ENCODE measurements at places on chromosomes 13 and 19.

GRCh38 chr19:45451131-45451849 is 16.5 kb upstream of the FOSB start:
- H3K4me3 ChIP-seq, result peak overlapping the region; percentile 60
- peak overlapping the region; percentile 93 for H3K27ac ChIP-seq
- H3K36me3 ChIP-seq, result no peaks in the 10 kb centered on the region
- peaks cover 29% of the 10 kb centered on the region for H3K4me1 ChIP-seq
- H3K27me3 ChIP-seq, result no peaks in the 10 kb centered on the region

GRCh38 chr19:49106648-49107135 is 7.5 kb upstream of the LIN7B start:
- DNase-seq, result peak; percentile 56
- H3K4me1 ChIP-seq, result no peaks in the 10 kb centered on the region
- H3K27me3 ChIP-seq, result no peaks in the 10 kb centered on the region

DNA sequence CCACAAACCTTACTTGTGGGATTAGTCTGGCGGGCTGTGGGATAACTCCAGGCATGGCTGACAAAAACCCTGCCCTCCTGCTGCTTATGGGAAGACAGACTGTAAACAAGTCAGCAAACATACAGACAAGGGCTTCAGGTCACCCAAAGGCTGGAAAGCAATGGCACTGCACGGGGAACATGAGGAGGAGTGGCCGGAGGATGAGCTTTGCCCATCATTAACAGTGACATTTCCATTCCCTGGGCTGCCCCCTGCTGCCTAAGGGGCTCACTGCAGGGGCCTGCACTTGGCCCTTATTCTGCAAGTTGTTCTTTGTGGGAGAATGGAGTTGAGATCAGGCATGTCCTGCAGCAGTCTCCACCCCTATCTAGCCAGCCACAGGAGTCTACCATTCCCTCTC is 91.3 kb downstream of the UQCRFS1 start:
- no peaks in the 10 kb centered on the region for H3K27me3 ChIP-seq
- DNase-seq, result no peak
- H3K36me3 ChIP-seq, result no peaks in the 10 kb centered on the region
- H3K4me3 ChIP-seq, result no peak overlapping the region

GRCh38 chr13:98172590-98173422 is 4.3 kb downstream of the RNF113B start:
- H3K36me3 ChIP-seq, result no peaks in the 10 kb centered on the region
- no peaks in the 10 kb centered on the region for H3K27me3 ChIP-seq
- no peak overlapping the region for H3K4me3 ChIP-seq
- no peak for DNase-seq
- peaks cover 54% of the 10 kb centered on the region for H3K4me1 ChIP-seq

DNA sequence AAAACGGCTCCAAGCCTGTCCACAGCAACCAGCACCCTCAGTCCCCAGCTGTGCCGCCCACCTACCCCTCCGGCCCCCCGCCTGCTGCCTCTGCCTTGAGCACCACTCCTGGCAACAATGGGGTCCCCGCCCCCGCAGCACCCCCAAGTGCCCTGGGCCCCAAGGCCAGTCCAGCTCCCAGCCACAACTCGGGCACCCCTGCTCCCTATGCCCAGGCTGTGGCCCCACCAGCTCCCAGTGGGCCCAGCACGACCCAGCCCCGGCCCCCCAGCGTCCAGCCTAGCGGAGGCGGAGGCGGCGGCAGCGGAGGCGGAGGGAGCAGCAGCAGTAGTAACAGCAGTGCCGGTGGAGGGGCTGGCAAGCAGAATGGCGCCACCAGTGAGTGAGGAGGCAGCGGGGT is 10.6 kb downstream of the CNOT3 start:
- H3K4me1 ChIP-seq, result no peaks in the 10 kb centered on the region
- H3K27me3 ChIP-seq, result no peaks in the 10 kb centered on the region
- no peak for DNase-seq
- H3K4me3 ChIP-seq, result no peak overlapping the region
- peaks cover 94% of the 10 kb centered on the region for H3K36me3 ChIP-seq

DNA sequence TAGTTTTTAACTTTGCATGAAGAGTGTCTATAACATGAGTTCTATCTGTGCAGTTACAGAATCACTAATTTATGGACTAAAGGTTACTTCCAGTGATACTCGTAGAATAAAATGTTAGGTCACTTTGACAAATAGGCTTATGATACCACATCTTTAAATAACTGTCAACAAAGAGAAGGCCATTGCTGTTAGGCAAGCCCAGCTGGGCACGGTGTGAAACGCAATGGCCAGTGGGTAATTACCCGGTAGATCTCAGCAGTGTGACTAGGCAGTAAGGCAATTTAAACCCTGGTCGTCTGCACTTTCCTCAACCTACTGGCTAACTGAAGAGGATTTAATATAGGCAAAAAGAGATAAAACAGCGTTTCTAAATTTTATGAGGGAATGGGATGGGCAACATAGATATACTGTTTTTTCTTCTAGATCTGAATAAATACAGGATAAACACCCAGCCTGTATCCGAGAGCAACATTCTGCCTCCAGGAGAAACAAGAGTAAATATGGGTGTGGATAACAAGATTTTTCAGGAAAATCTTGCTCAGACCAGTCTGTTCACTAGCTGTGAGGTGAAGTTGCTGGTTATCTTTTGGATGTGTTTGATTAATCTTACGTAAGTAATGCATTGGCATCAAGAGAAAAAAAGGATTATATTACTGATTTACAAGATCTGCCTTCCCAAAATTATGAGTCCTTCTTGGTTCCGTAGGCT is 631.3 kb downstream of the EFNB2 start:
- no peaks in the 10 kb centered on the region for H3K36me3 ChIP-seq
- no peaks in the 10 kb centered on the region for H3K27me3 ChIP-seq
- H3K4me3 ChIP-seq, result no peak overlapping the region
- no peaks in the 10 kb centered on the region for H3K4me1 ChIP-seq

GRCh38 chr19:17268754-17269153 is 1.5 kb downstream of the BABAM1 start:
- no peak for DNase-seq
- H3K27me3 ChIP-seq, result no peaks in the 10 kb centered on the region
- H3K4me1 ChIP-seq, result peaks cover 5% of the 10 kb centered on the region
- peaks cover 19% of the 10 kb centered on the region for H3K36me3 ChIP-seq
- no peak overlapping the region for H3K4me3 ChIP-seq

DNA sequence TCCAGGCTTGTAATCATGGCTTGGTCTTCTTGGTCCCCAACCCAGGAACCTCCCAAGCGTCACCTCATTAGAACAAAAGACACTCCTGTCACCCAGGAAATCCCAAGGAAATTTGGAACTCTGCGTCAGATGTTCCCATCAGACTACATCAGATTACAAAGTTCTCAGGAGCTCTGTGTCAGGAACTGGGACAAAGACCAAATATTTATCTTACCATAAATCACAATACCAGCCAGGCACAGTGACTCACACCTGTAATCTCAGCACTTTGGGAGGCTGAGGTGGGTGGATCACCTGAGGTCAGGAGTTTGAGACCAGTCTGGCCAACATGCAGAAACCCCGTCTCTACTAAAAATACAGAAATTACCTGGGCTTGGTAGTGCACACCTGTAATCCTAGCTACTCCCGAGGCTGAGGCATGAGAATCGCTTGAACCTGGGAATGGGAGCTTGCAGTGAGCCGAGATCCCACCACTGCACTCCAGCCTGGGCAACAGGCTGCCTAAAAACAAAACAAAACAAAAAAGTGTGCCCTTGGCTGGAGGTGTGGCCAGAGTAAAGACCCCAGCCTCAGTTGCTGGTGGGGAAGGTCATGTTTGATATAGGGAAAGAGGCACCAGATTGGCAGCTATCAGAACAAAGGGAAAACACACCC is 16.7 kb upstream of the CCDC124 start:
- no peak overlapping the region for H3K27ac ChIP-seq
- H3K27me3 ChIP-seq, result no peaks in the 10 kb centered on the region
- no peaks in the 10 kb centered on the region for H3K36me3 ChIP-seq
- H3K4me3 ChIP-seq, result no peak overlapping the region

DNA sequence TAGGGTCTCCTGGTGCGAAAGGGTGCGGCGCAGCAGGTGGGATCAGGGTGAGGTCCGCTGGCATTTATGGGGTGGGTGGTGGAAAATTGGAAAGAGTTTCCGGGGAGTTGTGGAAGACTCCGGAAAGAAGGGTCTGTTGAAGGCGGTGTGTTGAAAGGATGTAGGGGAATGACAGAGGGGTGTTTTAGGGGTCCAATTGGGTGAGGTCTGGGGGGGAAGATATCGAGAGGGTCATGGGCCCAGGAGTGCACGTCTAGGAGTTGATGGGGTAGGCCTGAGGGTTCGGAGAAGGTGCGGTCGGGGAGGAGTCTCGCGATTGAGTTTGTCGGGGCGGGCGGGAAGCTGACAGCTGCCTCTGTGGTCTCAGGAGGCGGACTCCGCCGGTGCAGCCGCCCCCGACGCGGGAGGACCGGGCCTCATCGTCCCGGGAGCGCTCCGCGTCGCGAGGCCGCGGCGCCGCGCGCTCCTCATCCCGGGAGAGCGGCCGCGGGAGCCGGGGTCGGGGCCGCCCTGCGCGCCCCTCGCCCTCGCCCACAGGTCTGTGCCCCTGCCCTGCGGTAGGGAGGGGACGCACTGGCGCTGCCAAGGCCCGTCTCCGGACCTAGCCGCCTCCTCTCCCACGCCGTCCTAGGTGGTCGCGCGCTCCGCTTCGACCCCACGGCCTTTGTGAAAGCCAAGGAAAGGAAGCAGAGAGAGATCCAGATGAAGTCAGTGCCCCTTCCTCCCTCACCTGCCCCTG is 7.0 kb downstream of the PGLYRP1 start:
- H3K36me3 ChIP-seq, result no peaks in the 10 kb centered on the region
- peak overlapping the region; percentile 19 for H3K4me3 ChIP-seq
- no peaks in the 10 kb centered on the region for H3K27me3 ChIP-seq
- DNase-seq, result peak; percentile 13
- H3K27ac ChIP-seq, result no peak overlapping the region

- H3K4me1 ChIP-seq, result no peaks in the 10 kb centered on the region
- H3K4me3 ChIP-seq, result no peak overlapping the region
- no peaks in the 10 kb centered on the region for H3K36me3 ChIP-seq
- H3K27me3 ChIP-seq, result no peaks in the 10 kb centered on the region
- no peak overlapping the region for H3K27ac ChIP-seq
These were observed 31.4 kb downstream of the CCDC122 start for GRCh38 chr13:43848001-43848649.

DNA sequence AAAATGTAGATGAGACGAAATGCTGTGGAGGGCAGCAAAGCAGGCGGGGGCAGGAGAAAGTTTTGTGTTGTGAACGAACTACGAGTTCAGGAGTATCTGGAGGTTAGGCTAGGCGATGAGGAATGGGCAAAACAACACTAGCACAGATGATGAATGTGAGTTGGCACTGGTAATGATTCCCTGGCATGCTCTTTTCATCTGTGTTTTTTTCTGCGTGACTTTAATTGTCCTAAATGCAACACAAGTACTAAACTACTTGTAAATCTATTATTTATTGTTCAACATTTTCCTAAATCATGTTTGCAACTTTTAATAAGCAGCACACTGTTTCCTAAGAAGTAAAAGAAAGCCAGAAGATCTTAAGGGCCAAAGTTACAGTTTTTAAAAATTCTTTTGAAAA is 19.2 kb downstream of the TNFSF13B start:
- H3K27me3 ChIP-seq, result no peaks in the 10 kb centered on the region
- H3K4me1 ChIP-seq, result no peaks in the 10 kb centered on the region
- no peak overlapping the region for H3K27ac ChIP-seq
- H3K4me3 ChIP-seq, result no peak overlapping the region
- no peak for DNase-seq

GRCh38 chr19:39481229-39481545 is 549 bp downstream of the TIMM50 start:
- H3K27me3 ChIP-seq, result no peaks in the 10 kb centered on the region
- H3K4me3 ChIP-seq, result peak overlapping the region; percentile 79
- no peak for DNase-seq
- peaks cover 15% of the 10 kb centered on the region for H3K36me3 ChIP-seq

DNA sequence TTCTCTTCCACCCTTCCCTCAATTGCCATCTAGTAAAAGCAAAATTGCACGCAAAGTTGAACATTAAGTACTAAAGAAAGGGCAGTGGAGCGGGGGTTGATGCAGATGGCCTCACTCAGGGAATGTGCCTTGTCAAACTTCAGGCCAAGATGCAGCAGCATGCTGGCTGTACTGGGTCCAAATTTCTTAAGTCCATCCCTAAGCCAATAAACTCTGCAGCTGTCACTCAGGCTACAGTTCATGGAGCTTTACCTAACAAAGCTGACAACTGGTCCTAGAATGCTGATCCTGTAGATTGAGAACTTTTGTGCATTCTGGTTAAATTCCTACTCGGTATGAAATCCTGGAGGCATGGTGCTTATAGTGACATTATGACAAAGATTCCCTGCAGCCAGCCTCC is 88.4 kb downstream of the FOXO1 start:
- no peak overlapping the region for H3K4me3 ChIP-seq
- no peaks in the 10 kb centered on the region for H3K36me3 ChIP-seq
- peak overlapping the region; percentile 37 for H3K27ac ChIP-seq
- peak; percentile 86 for DNase-seq
- H3K27me3 ChIP-seq, result no peaks in the 10 kb centered on the region

All from thyroid gland (tissue), 4 donors.